ENCODE measurements at places on chromosomes 16 and 17.

DNA sequence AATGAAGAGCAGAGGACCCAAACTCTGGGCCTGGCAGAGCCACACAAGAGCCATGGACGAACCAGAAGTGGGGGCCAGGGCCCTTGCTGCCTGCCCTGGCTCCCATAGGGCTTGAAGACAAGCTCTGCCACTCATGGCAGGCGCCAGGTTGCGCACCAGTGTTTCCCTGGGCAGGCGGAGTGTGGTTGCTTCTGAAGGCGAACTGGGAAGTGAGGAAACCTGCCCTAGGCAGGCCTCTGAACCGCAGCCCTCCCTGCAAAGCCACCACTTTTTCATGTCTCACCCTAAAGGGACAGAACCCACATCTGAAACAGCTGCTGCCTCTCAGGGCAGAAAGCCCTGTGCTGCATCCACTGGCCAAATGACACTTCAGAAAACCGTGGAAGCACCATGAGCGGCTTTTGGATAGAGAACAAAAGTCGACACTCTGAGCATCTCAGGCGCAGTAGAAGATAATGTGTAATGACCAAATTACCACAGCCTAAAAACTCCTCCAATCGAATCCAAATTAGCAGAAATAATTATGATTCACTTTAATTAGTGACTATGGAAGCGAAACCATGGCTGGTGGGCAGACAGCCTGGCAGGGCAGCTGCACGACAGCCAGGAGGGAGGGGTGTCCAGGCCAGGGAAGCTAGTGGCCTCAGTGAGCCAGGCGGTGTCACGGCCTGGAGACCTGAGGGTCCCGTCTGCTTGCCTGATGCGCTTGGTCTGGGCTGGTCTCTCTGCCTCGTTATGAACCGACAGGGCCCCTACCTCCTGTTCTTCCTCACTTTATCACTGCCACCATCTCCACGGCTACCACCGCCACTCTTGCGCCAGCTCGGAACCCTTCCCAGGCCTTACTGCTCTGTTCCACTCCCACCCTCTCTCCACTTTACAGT lies 59.1 kb downstream of the PRMT7 start:
- no peak for DNase-seq

- no peak for DNase-seq
Observed at GRCh38 chr16:84785843-84786581, 33.8 kb upstream of the CRISPLD2 start.

- DNase-seq = peak; percentile 83
Observed at GRCh38 chr17:58329035-58329809, 627 bp upstream of the TSPOAP1 start.

GRCh38 chr16:4557973-4558372 lies 1.8 kb downstream of the C16orf96 start:
- no peak for DNase-seq

DNA sequence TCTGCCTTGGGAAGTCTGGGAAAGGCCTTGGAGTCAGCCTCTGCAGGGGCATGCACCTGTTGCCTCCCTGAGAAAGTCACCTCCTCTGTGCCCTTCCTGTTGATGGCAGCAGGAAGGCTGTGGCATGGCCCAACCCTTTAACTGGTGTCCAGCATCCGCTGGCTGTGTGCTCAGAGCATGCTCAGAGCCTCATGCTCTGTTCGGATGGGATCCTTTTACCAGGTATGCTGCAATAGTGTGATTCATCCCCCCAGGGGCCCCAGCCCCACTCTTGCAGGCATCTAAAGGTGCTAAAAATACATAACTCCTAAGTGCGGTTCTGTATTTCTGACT lies 24.9 kb downstream of the KLHL36 start:
- DNase-seq = no peak

GRCh38 chr16:11408216-11408615 lies 63.0 kb downstream of the RMI2 start:
- no peak for DNase-seq

DNA sequence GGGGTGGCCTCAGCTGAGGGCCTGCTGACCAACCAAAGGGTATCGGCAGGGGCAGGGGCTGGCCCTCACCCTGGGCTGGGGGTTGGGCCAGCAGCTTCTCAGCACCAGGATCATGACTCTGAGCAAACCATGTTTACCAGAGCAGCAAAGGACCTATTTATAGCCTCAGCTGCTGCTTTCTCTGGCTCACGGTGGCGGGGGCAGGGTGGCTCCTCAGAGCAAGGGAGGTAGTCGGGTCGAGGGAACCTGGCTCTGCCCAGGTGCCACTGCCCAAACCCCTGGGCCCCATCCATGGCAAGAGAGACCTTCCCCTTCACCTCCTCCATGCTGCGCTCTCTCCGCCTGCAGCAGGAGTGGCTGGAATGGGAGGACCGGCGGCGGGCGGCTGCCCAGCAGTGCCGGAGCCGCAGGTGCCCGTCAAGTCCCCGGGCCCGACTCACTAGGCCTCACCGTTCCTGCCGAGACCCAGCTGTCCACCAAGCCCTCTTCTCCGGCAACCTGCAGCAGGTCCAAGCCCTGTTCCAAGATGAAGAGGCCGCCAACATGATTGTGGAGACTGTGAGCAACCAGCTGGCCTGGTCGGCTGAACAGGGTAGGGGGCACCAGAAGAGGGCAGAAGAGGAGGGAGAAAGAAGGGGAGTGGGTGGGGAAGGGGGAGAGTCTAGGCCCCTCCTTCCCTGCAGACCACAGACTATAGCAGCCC lies at the start of gene ASB16:
TSS of gene ASB16 (plus strand) at position 206 of the 703 bp plus-strand sequence. CDS start at position 292, 86 bp downstream.
- DNase-seq = peak; percentile 58

DNA sequence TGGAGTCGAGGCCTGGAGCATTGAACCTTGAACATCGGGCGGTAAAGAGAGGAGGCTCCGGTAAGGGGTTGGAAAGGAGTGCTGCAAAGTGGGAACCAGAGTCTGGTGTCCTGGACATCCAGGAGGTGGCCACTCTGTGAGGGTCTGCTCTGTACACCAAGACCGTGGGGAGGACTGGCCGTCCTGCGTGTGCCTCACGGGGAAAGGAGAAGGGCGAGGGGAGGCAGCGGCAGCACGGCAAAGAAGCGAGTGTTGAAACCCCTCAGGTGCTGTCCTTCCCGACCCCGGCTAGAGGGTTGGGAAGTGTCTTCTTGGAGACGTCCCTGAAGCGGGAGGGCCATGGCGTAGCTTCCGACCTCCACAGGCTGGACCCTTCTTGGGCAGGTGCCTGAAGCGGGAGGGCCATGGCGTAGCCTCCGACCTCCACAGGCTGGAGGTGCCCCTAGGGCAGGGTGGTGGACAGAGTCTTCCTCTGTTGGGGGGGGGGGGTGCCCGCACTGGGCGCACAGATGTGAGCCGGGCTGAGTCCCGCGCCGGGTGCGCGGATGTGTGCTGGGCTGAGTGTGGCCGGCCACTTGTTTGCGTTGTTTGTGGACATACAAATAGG lies 42.0 kb downstream of the FOXK2 start:
- no peak for DNase-seq

GRCh38 chr17:28071179-28071578 lies 28.7 kb downstream of the NLK start:
- no peak for DNase-seq

DNA sequence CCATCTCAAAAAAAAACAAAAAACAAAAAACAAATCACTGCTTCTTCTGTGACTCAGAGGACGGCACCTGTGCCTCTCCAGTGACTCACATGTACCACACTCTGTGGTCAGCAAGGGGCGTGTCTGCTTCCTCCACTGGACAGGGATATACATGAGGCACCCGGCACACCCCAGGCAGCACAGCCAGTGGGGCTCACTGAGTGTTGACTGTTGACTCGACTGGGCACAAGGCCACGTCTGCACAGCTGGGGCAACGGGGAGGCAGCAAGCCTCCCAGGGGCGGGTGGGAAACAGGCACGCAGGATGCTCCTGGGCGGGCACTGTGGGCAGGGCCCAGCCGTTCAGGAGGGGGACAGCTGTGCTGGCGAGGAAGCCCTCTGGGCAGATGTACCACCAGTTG lies 64.1 kb downstream of the TIMM22 start:
- DNase-seq = no peak

- peak; percentile 80 for DNase-seq
Observed at GRCh38 chr17:61635913-61636432, 45.0 kb upstream of the NACA2 start.

DNA sequence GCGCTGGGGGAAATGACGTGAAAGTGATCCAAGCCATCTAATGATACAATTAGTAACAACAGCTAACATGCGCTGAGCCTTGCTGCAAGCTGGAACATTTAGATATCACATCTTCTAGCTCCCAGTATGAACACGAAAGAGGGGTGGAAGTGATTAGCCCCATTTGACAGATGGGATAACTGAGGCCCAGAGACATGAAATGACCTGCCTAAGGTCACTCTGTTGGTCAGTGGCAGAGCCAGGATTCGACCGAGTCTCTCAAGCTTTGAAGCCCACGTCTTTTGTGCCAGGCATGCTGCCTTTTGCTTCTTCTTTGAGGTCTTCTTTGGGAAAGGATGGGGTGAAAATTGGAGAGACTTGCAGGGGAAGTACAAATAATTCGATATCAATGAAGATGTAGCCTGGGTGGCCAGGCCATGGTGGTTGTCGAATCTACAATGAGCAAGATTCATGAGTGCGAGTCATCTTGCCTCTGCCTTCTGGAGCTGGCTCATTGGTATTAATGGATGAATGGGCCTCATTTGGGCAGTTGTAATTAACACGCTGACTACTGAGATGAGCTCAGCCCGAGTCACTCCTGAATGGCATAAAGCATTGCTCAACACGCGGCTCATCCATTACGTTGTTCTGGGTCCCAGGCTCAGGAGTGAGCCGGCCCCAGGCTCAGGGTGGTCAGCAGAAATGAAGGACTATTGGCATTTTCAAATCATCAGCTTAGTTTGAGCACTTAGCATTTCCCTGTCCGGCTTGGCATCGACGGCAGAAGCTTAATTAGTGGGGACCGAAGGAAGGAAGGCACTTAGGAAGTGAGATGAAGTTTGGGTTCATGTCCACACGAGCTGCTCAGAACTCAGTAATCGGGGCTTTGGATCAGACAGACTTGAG lies 28.0 kb upstream of the GPRC5B start:
- DNase-seq = no peak

GRCh38 chr17:62724398-62725146 lies 83.5 kb downstream of the MARCHF10 start:
- no peak for DNase-seq

- no peak for DNase-seq
Observed at GRCh38 chr17:55152236-55152635, 112.5 kb upstream of the HLF start.

DNA sequence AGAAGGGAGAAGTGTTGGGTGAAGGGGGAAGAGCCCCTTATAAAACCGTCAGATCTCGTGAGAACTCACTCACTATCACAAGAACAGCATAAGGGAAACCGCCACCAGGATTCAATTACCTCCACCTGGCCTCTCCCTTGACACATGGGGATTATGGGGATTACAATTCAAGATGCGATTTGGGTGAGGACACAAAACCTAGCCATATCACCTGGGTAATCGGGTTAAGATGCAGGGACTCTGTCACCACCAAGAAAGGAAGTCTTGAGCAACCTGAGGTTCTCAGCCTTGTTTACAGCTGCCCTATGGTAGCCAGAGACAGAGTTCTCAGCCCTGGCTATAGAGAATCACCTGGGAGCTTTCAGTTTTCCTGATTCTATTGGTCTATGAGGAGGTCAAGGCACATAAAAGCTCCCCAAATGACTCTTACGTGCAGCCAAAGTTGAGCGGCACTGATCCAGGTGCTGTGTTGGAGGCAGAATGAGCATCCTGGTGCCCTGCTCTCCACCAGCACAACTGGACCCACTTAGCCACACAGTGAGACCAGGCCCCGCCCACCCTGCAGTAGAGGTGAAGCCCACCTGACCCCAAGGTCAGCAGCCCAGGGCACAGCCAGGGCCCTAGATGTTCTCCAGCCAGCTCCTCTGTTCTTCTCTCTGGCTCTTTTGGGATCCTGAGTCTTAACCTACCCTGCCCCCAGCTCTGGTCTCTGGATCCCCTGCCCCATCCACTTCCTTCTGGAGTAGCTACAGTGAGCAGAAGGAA lies 138.5 kb upstream of the CDH5 start:
- DNase-seq = peak; percentile 96

- no peak for DNase-seq
Observed at GRCh38 chr16:60566901-60567300, 1469.3 kb downstream of the CDH8 start.

GRCh38 chr16:55357241-55357640 lies 33.2 kb downstream of the IRX6 start:
- DNase-seq = no peak

DNA sequence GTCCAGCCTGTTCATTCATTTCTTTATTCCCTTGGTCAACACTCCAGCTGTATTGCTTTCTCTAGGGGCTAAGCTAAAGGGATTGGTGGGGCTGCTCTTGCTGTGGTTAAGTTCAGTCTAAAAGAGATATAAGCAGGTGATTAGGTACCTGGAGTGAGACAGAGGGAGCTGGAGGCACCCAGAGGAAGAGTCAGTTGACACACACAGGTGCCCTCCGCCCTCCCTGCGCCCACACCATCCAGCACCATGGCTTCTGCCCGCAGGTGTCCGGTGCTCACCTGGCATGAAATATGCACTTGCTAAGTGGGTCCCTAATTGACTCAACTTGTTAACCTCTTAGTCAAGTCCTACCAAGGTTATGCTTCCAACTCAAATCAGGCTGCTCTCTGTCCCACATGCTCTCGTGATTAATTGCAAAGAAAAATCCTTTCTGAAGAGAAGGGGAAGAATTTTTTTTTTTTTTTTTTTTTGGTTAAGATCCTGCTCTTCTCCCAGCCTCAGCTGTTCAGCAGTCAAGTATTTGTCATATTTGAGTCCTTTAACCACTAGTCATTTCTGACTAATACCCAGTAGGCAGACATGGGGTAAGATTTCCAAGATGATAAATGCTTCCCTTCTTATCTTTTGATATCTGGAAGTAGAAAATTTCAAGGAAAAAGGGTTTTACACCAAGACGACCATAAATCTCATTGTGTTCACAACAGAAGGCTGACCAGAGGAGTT lies 199.8 kb upstream of the WSCD1 start:
- no peak for DNase-seq

GRCh38 chr17:10523064-10523463 lies 4.7 kb upstream of the MYH1 start:
- peak; percentile 9 for DNase-seq

Measured in NCI-H82 (cell line).